ENCODE measurements at places on chromosomes 6 and 20. TPM values are rescaled to one million over a fixed set of nuclear protein-coding genes. Genes with fewer than 3 reads are reported as not detected.
A peak's percentile ranks its signal among the peaks of the same experiment; 100 is the strongest.

PHACTR3 gene
- not detected for total RNA-seq

OPRM1 gene
- not detected for total RNA-seq

DLL1 gene
- under 0.01 TPM for total RNA-seq

CAP2 gene
- 14.5 TPM for total RNA-seq

GMPR gene
- 6.7 TPM for total RNA-seq

- DNase-seq, result no peak
Measured at GRCh38 chr6:137740967-137741761, 125.9 kb upstream of the TNFAIP3 start.

DNA sequence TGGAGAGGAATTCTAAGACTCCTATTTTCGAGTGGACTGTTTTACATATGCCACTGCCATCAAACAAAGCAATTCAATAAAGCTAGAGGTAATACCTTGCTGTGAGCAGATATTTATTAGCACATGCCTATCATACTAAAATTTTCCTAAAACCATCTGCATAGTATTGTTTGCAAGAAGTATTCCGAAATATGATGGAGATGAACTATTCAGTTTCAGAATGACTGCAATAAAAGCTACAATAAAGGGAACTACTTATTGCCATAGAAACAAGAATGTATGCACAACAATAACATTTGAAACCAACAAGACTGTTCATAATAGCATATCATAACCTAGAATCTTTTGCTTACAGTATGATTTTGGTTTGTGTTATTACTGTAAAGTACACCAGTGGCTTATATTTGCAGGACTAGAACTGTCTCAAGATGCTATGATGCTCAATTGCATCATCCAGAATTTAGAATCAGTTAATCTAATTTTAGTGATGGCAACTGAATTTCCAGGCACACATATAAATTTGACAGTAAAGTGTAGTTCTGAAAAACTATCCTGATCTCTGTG is 144.3 kb downstream of the GRIK2 start:
- DNase-seq, result peak; percentile 40

DNA sequence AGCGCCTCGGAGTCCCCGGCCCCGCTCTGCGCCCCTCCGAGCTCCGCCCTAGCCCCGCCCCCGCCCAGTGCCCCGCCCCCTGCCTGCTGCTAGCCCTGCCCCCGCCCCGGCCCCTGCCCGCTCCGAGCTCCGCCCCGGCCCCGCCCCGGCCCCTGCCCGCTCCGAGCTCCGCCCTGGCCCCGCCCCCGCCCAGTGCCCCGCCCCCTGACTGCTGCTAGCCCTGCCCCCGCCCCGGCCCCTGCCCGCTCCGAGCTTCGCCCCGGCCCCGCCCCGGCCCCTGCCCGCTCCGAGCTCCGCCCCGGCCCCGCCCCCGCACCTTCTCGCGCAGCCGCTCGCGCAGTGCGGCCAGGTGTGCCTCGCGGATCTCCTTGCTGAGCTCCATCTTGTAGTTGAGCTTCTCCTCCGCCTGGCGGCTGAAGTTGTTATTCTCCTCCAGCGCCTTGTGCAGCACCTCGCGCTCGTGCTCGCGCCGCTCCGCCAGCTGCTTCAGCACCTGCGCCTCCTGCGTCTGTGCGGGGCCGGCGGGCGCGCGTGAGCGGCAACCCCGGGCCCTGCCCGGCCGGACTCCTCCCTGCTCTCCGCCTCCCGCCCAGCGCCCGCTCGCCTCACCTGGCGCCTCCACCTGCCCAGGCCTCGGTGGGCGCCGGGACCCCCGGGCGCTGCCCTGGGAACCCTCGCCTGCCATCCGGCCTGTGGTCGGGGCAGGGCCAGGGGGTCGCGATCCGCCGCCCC is 11.3 kb downstream of the STMN3 start:
- peak; percentile 62 for DNase-seq

DNA sequence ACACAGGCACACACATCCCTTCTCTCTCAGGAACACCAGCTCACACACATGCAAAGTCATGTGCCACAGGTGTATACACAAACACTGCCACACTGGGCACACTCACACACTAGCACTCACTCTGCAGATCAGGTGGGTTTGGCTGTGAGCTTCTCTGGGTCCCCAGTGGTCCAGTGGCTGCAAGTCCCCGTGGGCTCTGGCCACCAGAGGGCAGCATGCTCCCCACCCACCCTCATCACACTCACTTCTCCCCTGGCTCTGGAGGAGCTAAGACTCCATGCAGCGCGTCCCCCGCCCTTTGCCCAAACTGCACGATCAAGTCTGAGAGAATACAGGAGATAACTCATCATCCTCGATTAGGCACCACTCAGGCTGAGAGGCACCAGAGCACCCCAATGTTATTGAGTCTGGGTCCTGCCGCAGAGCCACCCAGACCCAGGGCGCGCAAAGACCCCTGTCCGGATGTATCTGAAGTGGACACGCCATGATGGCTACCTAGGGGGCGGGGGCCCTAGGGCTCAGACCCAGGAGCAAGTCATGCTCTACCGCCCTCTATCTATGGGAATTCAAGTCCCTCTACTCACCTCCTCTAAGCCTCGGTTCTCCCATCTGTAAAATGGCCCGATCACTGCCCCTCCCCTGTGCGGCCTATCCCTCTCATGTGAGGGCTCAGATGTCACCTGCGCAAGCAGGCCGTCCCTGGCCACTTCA is 90.5 kb downstream of the GRM4 start:
- peak; percentile 51 for DNase-seq

DNA sequence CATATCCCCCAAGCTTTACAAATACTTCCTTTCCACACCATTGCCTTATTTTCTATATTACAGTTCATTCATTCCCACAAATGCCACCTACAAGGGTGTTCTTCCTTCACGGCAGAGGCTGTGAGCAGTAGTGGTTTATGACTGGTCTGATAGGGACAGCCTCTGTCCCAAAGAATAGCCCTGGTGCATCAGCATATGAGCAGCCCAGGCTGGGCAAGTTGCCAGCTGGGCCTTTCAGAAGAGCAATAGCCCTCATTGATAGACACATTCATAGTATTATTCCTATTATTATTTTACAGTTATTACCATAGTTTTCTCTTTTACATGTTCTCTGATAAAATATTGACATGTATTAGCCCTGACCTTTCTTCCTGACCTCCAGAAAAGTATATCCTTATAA is 149.9 kb downstream of the MMS22L start:
- DNase-seq, result no peak

GRCh38 chr20:60069656-60070055 is 111.4 kb downstream of the CDH26 start:
- DNase-seq, result no peak

- DNase-seq, result no peak
Measured at GRCh38 chr6:17866876-17867444, 120.5 kb downstream of the KIF13A start.

- DNase-seq, result no peak
Measured at GRCh38 chr20:46507760-46508407, 5.5 kb downstream of the ZNF334 start.

DNA sequence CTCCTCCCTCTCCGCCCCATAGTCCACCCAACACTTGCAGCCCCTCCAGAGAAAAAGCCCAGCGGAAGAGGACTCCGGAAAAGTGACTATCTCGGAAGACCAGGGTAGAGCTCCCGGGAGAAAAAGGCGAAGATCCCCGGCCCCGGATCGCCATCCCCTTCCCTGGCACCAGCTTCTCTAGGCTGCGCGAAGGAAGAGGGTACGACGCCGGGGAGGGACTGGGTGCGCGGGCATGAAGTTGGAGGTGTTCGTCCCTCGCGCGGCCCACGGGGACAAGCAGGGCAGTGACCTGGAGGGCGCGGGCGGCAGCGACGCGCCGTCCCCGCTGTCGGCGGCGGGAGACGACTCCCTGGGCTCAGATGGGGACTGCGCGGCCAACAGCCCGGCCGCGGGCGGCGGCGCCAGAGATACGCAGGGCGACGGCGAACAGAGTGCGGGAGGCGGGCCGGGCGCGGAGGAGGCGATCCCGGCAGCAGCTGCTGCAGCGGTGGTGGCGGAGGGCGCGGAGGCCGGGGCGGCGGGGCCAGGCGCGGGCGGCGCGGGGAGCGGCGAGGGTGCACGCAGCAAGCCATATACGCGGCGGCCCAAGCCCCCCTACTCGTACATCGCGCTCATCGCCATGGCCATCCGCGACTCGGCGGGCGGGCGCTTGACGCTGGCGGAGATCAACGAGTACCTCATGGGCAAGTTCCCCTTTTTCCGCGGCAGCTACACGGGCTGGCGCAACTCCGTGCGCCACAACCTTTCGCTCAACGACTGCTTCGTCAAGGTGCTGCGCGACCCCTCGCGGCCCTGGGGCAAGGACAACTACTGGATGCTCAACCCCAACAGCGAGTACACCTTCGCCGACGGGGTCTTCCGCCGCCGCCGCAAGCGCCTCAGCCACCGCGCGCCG is 822 bp downstream of the FOXQ1 start:
- DNase-seq, result no peak

DNA sequence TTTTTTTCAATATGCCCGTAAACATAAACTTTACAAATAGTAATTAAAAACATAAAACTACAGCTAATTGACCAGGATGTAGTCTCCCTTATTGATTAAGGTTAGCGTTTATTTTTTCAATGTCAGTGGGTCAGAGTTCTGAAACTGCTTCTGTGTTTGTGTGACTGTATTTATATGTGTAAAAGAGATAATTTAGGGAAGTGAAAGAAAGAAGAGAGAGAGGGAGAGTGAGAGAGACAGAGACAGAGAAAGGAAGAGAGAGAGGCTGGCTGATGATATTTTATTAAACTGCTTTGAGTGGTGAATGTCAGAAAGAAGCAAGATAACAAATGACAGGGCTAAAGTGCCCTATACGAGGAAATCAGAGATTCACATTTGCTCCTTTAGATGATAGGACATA is 266.1 kb upstream of the PTCHD4 start:
- no peak for DNase-seq

DNA sequence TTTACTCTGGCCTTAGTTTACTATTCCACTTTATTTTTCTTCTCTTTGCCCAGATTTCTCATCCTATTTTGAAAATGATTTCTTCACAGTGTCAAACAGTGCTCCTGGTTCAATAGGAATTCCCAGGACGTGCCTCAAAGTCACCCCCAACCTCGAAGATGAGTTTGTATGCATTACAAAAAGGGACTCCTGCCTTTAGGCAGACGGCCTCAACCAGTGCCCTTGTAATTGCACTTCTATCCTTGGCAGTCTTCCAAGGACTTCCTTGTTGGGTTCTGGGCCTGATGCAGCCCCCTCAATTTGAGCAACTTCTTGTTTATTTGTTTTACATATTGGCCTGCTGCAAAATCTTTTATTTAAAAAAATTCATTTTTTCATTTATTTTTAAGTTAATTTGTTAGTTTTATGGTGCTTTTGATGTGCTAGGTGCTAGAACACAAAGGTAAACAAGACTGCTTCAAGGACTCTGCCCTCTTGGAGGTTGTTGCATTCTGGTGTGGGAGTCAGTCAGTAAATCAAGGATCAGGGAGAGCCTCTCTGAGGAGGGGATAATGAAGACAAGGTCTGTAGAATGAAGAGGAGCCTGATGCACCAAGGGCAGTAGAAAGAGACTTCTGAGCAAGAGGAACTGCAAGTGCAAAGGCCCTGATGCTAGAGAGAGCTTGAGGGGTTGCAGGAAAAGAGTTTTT is 181.5 kb upstream of the LAMP5 start:
- no peak for DNase-seq

DNA sequence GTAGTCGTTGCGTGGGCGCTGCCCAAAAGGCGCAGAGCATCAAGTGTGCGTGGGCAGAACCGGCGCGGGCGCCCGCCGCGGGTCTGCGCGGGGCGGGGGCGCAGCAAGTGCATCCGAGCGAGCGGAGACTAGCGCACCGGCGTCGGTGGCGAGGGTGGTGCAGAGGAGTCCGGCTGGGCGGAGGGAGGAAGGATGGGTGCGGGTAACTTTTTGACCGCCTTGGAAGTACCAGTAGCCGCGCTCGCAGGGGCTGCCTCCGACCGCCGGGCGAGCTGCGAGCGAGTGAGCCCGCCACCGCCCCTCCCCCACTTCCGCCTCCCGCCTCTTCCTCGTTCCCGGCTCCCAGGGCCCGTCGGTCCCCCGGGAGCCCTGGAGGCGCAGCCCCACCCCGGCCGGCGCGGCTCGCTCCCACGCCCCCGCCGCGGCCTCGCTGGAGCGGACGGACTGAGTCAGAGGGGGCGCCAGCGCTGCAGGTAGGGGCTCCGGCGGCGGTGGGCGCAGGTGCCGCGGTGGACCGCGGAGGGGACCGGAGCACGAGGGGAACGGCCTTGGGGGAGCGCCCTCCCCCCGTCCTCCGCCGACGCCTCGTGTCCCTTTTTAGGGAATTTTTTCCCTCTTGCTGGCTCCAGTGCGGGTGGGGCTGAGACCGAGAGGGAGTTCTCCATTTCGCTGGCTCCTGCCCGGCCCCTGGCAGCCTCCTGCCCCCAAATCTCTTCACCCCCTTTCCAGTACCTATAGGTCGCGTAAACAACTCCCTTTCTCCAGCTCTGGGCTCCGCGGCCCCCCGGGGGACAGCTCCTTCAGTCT is 1.6 kb upstream of the DBNDD2 start:
- no peak for DNase-seq

GRCh38 chr6:110287462-110288341 is 70.4 kb downstream of the METTL24 start:
- DNase-seq, result no peak

- no peak for DNase-seq
Measured at GRCh38 chr6:13500264-13500663, 12.9 kb upstream of the GFOD1 start.

DNA sequence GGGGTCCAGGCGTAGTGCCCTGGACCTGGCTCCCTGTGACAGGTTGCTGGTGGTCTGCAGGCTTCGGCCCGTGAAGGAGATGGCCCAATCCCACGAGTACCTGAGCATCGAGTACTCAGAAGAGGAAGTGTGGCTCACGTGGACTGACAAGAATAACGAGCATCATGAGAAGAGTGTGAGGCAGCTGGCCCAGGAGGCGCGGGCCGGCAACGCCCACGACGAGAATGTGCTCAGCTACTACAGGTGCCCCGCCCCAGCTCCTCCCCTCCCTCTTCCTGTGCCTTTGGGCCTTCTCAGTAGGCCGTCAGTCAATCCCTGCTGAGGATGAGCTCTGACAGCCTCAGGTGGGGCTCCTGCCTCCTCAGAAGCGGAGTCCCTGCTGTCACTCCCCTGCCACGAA is 42.6 kb downstream of the UQCC2 start:
- no peak for DNase-seq

- no peak for DNase-seq
Measured at GRCh38 chr6:5723841-5724691, 282.7 kb downstream of the NRN1 start.

DNA sequence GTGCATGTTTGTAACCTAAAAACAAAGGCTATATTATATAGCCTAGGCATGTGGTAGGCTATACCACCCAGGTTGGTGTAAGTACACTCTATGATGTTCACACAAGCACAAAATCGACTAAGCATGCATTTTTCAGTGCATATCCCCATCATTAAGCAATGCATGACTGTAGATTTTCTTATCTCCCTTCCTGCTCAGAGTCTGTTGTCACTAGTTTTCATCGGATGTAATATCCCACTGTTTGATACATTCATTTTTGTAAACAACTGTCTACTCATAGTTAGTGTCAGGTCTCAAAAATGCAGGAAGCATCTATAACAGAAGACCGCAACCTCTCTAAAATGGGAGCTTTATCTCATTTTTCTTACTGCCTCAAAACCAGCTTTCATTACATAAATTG is 70.7 kb downstream of the GFRAL start:
- DNase-seq, result peak; percentile 86

DNA sequence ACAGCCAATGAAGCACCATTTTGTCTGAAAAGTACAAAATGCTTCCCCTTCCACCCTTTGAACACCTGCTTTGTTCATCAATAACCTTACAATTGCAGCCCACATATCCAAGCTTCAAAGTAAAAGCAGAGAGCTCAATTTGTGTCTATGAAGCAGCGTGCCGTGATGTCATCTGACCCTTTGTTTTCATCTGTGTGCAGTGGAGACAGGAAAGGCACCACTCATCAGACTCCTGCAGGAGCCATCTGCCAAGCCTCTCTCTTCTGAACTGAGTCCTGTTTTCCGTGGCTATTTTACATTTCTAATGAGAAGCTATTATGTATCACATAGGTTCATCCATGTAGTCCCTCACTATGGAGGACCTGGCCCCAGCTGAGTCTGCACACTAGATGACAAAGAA is 7.5 kb upstream of the LY86 start:
- no peak for DNase-seq
